ENCODE measurements at places on chromosomes 11 and 22. TPM values are rescaled to one million over a fixed set of nuclear protein-coding genes. Genes with fewer than 3 reads are reported as not detected.

TSPAN32 gene
- not detected for total RNA-seq

OR52I1 gene
- not detected for total RNA-seq

POU2AF3 gene
- total RNA-seq, result 0.94 TPM

CAPN5 gene
- total RNA-seq, result 27.5 TPM

FOSL1 gene
- total RNA-seq, result not detected

TRIM21 gene
- total RNA-seq, result 2.8 TPM

PICALM gene
- 732 TPM for total RNA-seq

OR2AT4 gene
- total RNA-seq, result not detected

JAML gene
- total RNA-seq, result 0.31 TPM

OR2AG1 gene
- not detected for total RNA-seq

OR9G4 gene
- total RNA-seq, result not detected

NDUFS3 gene
- total RNA-seq, result 55.7 TPM

DNAJB7 gene
- total RNA-seq, result not detected

FOLH1 gene
- total RNA-seq, result 7.8 TPM

DRICH1 gene
- total RNA-seq, result 1.6 TPM

C11orf97 gene
- not detected for total RNA-seq

SLC22A8 gene
- not detected for total RNA-seq

APOBEC3F gene
- not detected for total RNA-seq

DCHS1 gene
- 99.8 TPM for total RNA-seq
